Cortex of kidney (tissue), 1 donor: ENCODE measurements at places on chromosomes 7 and 10.

DNA sequence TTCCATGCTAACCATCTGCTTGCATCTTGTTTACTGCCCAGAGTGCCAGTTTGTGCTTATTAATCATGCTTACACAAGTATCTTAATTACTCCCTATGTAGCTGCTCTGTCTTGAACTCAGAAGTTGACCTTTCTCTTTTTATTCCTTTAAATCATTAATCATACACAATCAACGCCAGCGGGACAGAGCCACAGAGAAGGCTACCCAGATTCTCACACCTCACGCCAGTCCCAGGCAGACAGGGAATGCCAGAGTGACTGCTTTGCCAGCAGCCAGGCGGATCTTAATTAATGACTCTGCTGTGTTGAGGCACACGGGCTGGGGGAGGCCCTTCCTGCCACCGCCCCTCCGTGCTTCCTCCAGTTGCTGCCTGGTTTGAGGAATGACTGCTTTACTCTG, 229.4 kb downstream of the LRMDA start:
- no peak for DNase-seq

DNA sequence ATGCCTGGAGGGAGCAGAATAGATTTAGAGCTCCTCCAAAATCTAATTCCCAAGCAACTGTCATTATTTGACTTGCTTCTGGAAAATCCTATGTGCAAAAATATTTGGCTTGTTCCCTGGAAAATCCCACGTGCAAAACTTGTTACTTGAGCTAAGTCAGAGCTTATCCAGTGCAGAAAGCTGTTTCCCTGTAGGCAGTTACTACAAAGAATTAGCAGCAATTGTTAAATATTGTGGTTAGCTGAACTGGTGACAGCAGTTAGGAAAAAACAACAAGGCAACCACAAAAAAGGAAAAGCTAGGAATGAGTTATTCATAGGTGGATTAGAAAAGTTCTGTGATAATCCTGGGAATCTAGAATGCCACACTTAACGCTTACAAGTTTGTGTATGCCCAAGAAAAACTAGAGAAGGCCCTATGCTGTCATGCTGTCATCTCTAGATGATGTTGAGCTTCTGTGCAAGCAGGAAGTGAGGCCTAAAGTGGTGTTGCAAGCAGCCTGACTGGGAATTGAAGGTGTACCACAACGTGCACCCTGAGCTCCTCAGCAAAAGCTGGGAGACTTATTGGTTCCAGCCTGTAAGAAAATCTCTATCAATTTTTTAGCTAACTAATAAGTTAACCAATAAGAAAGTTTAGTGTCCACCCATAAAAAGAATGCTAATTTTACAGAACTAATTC, 738.6 kb upstream of the LRRTM3 start:
- no peak for DNase-seq

- DNase-seq, result no peak
Measured at GRCh38 chr10:79246606-79247275, 100.5 kb upstream of the PPIF start.

- DNase-seq, result no peak
Measured at GRCh38 chr7:46979439-46979838, 602.5 kb downstream of the TNS3 start.

DNA sequence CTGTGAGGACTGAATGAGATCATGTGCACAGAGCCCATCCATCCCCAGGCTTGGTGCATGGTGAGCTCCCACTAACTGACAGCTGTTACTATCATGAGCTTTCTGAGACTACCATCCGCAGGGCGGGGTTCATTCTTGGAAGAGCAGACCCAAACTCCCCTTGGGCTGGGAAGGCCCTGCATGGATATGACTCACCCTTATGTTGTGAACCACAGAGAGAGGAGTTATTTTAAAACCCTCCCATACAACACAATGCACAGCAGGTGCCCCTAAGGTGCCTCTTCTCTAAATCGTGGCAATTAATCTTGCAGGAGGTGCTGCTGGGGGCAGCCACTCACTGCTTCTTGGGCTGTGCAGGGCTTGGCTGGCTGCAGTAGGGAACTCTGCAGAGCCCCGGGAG, 219.1 kb downstream of the GFRA1 start:
- DNase-seq, result no peak

DNA sequence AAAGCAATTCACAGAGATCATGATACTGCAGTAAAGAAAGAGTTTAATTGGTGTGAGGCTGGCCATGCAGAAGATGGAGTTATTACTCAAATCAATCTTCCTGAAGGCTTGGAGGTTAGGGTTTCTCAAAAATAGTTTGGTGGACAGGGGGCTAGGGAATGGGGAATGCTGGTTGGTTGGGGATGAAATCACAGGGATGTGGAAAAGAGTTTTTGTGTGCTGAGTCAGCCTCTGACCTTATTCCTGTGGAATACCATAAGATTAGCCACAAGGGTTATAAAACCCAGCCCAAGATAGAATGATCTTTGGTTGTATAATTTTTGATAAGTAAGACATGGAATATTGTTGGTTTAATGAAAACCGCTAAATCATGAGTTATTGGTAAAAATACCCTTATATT, 764.3 kb downstream of the TYW1 start:
- DNase-seq, result no peak

DNA sequence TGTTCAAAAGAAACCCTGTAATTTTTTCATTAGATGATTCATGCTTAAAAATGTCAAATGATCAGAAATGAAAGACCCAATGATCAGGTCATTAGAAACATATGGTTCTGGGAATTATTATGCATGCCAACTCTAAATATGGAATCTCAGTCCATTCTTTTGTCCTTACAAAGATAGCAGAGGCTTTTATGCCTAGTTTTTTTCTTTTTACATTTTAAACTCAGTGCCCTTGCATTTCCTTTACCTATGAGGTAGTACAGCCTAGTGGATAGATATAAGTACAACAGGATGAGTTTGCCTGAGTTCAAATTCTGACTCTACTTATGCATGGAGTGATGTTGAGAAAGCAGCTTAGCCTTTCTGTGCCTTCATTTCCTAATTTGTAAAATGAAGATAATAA, 392.9 kb downstream of the SUGCT start:
- no peak for DNase-seq

GRCh38 chr10:128751284-128751683, 625.1 kb upstream of the MKI67 start:
- no peak for DNase-seq

DNA sequence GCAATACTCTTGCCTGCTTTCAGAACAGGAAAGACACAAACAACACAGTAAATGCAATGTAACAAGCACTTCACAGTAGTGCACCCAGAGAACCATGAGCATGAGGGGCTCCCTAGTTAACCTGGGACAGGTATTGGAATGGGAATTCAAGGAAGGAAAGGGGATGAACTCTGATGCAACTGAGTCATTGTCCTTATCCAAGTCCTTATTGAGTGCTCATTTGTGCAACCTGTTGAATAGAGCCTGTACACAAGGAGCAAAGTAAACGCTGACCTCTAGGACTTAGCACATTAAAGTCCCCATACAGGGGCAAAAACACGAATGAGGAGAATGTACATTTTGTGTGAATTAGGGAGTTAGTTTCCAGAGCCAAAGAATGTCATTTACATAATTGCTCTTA, 276.4 kb upstream of the BMPER start:
- no peak for DNase-seq

- DNase-seq, result no peak
Measured at GRCh38 chr7:158273138-158273651, 314.4 kb downstream of the PTPRN2 start.
